Bone marrow (tissue), 2 donors: ENCODE measurements at places on chromosomes 16 and 17.

- no peak for DNase-seq
Observed at GRCh38 chr16:29906520-29907244, 6.4 kb downstream of the ASPHD1 start.

GRCh38 chr17:56881685-56882295 is 32.1 kb downstream of the TRIM25 start:
- no peak for DNase-seq

GRCh38 chr16:46569231-46569735 is 51.9 kb downstream of the SHCBP1 start:
- no peak for DNase-seq

DNA sequence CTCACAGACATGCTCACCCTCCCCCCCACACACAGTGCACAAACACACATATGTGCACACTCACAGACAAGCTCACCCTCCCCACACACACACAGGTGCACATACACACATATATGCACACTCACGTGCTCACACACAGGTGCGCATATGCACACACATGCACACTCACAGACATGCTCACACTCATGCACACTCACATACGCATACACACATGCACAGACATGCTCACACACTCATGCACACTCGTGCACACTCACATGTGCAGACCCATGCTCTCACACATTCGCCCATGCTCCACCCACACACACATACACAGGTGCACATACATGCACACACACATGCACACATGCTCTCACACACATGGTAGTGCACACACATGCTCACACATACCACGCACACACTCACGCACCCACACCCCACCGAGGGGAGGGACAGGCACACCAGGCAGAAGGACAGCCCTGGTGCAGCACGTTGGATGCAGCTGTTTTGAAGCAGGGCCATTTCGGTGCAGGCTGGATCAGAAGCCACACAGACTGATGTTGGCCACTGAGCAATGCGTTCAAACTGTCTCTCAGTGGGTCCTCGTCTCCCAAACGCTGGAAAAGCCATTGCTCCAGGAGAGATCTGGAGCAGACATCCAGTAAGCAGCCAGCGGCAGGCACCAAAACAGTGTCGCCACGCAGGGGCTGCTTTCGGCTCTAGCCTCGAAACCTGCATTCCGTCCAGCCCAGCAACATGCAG is 86.2 kb upstream of the ZNF469 start:
- no peak for DNase-seq

DNA sequence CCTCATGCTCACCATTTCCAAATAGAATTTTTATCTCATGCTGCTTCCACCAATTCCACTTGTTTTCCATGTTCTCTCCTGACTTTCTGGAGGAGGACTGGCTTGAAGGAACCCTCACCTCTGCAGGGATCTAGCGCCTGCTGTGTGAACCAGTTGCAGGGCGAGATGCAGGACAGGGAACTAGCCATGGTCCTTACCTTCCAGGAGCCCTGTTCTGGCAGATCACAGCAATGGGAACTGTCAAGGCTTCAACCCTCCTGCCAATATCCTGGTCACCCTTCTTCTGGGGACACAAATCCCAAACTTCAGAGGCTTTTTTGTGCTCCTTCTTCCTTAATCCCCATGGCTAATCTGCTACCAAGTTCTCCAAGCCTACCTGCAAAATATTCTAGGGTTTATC is 60.4 kb upstream of the MMP2 start:
- no peak for DNase-seq

- DNase-seq, result no peak
Observed at GRCh38 chr17:76142585-76143041, 1.6 kb upstream of the FOXJ1 start.

- DNase-seq, result no peak
Observed at GRCh38 chr16:27798241-27798640, 248.3 kb downstream of the KATNIP start.

GRCh38 chr16:12252616-12253015 is 276.1 kb downstream of the SNX29 start:
- no peak for DNase-seq

DNA sequence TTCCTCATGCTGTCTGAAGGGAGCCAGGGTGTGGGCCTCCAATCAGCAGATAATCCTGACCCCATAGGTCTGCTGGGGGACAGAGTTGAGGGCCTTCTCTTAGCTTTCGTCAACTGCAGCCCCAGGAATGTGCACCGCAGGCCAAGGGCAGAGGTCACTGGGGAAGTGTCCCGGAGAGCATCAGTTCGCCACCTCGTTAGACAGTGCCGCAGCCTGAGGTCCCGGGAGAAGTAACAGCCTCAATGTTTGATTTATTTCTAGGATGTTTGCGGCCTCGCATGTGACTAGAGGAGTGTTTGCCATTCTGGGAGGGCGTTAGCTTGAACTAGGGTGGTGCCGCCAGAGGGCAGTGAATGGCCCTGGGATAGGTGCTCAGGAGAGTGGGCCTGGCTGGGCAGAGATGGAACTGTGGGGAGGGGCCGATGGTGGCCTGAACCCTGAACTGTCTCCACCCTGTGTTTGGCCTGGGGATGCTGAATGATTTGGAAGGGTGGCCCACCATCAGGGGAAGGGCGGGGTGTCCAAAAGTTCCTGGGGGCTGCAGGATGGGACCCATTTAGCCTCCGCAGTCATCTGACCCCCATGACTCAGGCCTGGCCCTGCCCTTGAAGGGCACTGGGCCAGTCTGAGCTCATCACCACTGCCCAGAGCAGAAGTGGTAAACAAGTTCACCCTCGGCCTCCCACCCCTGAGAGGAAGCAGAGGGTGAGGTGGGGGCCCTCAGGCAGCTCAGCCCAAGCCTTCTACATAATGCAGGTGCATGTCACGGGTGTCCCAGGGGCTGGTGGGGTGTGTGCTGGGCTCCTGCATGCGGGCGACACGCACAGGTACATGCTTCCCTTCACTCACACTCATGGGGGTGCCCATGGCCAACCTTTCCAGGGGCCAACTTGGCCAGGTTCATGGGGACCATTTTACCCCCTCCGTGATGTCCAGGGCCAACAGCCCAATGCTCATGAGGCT is 12.4 kb upstream of the TAC4 start:
- no peak for DNase-seq
